Stimulated activated CD4-positive, alpha-beta T cell treated with anti-CD3 and anti-CD28 coated beads, Interleukin-12 subunit alpha, Interleukin-12 subunit beta, amount 100 ng/mL, for 24 hours (primary cell): ENCODE measurements at places on chromosomes 7 and 10.

DNA sequence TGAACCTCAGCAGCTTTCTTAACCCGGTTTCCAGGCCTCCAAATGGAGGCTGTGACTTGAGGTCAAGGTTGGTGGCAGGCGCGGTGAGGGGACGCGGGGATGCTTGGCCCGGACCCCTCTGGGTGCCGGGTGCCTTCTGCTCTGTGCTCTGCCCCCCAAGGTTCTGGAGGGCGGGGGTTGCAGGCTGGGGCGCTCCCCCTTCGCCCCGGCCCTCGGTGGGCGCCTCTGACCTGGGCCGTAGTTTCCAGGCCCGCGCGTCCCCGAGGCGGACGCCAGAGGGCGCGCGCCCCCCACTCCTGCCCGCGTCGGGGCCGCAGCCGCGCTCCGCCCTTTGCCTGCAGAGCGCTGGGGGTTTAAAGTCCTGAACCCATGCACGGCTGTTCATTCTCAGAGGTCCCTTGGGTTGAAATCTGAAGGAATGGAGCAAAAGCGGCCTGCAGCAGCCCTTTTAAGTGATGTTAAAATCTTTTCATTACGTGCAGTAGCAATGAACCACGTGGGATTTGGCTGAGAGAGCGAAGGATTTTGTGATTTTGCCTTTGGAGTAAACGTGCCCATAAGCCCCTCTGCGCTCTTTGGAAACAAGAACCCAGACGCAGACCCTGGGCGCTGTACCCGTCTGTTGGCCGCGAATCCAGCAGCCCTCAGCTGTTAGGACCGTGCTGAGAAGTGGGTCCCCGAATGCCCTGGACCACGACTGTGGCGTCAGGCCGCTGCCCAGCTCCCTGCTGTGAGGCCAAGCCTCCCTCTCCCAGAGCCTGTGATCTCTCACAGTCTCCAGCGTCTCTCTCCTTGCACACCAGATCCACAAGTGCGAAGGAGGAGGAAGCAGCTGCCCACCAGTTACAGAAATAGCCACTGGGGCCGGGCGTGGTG lies 135.0 kb downstream of the ACTR3B start:
- DNase-seq: no peak

GRCh38 chr7:52917982-52918578 lies 117.4 kb upstream of the POM121L12 start:
- DNase-seq: no peak

GRCh38 chr7:41824284-41824683 lies 121.4 kb upstream of the INHBA start:
- DNase-seq: no peak

- no peak for DNase-seq
Observed at GRCh38 chr10:16518822-16519221, 2.9 kb downstream of the C1QL3 start.

GRCh38 chr7:55044791-55045190 lies 26.0 kb downstream of the EGFR start:
- DNase-seq: no peak
